ENCODE measurements at places on chromosomes 1 and 21. TPM values are rescaled to one million over a fixed set of nuclear protein-coding genes. Genes with fewer than 3 reads are reported as not detected.
A peak's percentile ranks its signal among the peaks of the same experiment; 100 is the strongest.

- peak overlapping the region; percentile 54 for H3K27ac ChIP-seq
- peaks cover 28% of the 10 kb centered on the region for H3K4me1 ChIP-seq
- H3K27me3 ChIP-seq: no peaks in the 10 kb centered on the region
- H3K4me3 ChIP-seq: no peak overlapping the region
- H3K36me3 ChIP-seq: no peaks in the 10 kb centered on the region
- DNase-seq: peak; percentile 72
Observed at GRCh38 chr1:160911441-160911840, 26.5 kb upstream of the ITLN1 start.

GRCh38 chr1:199720496-199720895 is 307.0 kb upstream of the NR5A2 start:
- H3K4me1 ChIP-seq: peaks cover 6% of the 10 kb centered on the region
- no peak overlapping the region for H3K4me3 ChIP-seq
- no peaks in the 10 kb centered on the region for H3K36me3 ChIP-seq
- DNase-seq: no peak
- H3K27ac ChIP-seq: no peak overlapping the region
- H3K27me3 ChIP-seq: no peaks in the 10 kb centered on the region

GRCh38 chr1:153796786-153797659 is 21.8 kb downstream of the SLC27A3 start:
- no peaks in the 10 kb centered on the region for H3K4me1 ChIP-seq
- DNase-seq: peak; percentile 80
- no peak overlapping the region for H3K27ac ChIP-seq
- H3K36me3 ChIP-seq: no peaks in the 10 kb centered on the region
- H3K27me3 ChIP-seq: no peaks in the 10 kb centered on the region

DNA sequence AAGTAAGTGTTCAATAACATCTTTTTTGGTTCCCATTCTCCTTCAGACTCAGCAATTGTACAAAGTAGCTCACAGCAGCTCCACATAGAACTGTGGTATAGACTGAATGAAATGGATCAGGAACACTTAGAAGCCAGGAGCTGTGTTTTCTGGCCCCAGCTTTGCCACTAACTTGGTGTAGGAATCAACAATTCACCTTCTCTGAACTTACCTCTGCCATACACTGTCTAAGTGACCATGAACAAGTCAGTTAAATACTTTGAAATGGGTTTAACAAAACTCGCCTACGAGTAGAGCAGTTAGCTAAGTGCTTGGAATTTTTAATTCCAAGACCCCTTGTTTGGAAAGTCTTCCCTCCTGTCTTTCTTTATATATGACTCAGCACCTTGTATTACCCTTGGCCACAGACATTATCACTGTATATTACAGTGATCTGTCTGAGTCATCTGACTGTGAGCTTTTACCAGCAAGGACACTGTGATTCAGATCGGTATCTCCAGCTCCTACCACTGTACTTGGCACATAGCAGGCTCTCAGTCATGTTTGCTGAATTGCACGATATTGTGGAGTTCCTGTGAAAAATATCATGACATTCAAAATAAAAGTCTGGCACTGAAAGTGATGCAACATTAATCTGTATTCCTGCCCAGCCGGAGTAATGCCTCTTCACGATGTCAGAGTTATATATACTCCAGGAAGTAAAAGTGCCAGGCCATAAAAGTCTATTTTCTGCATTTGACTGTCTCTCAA is 101.7 kb upstream of the BEND5 start:
- no peak overlapping the region for H3K27ac ChIP-seq
- H3K4me1 ChIP-seq: no peaks in the 10 kb centered on the region
- DNase-seq: no peak
- no peak overlapping the region for H3K4me3 ChIP-seq
- no peaks in the 10 kb centered on the region for H3K27me3 ChIP-seq

DNA sequence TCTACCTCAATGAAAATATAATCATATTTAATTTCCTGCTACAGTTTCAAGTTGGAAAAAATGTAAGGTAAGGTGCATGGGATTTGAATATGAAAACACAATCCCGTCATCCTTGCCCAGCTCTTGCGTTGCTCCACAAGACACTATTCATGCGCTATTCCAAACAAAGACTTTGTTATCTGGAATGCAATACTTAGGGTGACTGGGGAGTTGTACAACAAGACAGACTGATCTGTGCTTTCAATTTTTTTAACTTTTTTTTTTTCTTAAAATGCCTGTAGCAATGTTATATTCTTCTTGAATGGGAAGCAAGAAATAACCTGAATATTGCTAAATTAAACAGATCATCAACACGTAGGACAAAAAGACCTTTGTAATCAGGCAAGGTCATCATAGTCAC is 1077.2 kb downstream of the TTLL7 start:
- no peaks in the 10 kb centered on the region for H3K36me3 ChIP-seq
- no peak overlapping the region for H3K27ac ChIP-seq
- H3K27me3 ChIP-seq: no peaks in the 10 kb centered on the region
- no peak overlapping the region for H3K4me3 ChIP-seq
- no peaks in the 10 kb centered on the region for H3K4me1 ChIP-seq
- no peak for DNase-seq

GRCh38 chr1:80892539-80892938 is 908.2 kb upstream of the ADGRL2 start:
- H3K27me3 ChIP-seq: no peaks in the 10 kb centered on the region
- H3K4me1 ChIP-seq: no peaks in the 10 kb centered on the region
- peak overlapping the region; percentile 71 for H3K27ac ChIP-seq
- H3K4me3 ChIP-seq: no peak overlapping the region
- H3K36me3 ChIP-seq: no peaks in the 10 kb centered on the region
- DNase-seq: no peak

DNA sequence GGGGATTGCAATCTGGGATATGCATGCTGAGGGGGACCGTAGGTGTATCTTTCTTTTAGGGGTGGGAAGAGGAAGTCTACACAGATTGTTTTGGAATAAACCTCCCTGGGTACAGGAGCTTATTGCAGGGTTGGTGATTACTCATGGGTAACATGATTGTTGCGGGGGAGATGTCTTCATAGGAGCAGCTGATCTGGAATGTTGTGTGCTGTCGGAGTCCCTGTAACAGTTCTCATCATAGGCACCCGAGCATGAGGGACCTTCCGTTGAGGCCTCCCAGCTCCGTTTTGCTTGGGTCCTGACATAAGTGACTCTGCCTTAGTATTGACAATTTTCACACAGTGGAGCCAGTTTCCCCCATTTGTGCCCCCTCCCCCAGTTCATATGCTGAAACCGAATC is 4.2 kb upstream of the PRXL2B start:
- H3K27ac ChIP-seq: no peak overlapping the region
- H3K27me3 ChIP-seq: no peaks in the 10 kb centered on the region
- H3K36me3 ChIP-seq: no peaks in the 10 kb centered on the region
- DNase-seq: no peak
- no peak overlapping the region for H3K4me3 ChIP-seq

DNA sequence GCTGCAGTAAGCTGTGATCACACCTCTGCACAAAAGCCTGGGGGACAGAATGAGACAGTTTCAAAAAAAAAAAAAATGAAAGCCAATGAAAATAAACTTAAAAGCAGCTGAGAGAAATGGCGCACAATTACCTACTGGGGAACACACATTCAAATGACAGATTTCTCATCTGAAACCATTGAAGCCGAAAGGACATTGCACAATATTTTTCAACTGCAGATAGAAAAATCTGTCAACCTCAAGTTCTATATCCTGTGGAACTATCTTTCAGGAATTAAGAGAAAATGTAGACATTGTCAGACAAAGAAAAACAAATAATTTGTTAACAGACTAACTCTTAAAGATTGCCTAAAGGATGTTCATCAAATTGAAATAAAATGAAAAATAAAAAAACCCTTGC is 442.8 kb downstream of the MATN1 start:
- no peaks in the 10 kb centered on the region for H3K27me3 ChIP-seq
- H3K27ac ChIP-seq: no peak overlapping the region
- no peak for DNase-seq
- no peak overlapping the region for H3K4me3 ChIP-seq
- no peaks in the 10 kb centered on the region for H3K4me1 ChIP-seq

DNA sequence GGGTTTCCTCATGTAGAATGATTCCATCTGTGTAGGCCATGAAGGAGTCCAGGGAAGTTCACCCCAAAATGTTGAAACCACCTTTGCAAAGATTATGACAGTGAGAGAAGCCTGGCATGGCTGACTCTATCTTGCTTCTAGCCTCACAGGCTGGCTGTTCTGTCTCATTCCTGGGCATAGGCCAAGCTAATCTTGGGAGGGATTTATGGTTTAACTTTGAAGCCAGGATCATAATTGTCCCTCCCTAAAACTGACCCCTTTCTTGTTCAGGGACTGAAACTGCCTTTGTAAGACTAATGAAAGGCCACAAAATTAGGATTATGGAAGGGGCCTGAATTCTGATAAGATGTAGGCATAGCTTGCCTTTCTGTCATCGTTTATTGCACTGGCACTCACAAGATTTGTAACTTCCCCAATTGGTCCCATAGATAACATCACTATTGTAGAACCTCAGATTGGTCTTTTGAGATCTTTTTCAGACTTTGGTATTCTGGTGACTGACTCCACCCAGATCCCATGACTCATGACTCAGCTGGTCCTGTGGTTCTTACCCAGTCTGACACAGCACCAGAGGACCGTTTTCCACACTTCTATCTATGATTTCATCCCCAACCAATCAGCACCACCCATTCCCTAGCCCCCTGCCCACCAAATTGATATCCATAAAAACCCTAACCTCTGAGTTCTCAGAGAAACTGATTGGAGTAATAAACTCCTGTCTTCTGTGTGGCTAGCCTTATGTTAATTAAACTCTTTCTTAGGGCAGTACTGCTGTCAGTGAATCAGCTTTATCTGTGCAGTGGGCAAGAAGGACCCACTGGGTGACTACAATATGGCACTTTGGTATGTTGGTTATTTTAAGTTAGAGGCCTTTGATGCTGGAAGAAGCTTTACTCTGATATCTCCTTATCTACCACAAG is 13.6 kb upstream of the LAMTOR5 start:
- no peaks in the 10 kb centered on the region for H3K4me1 ChIP-seq
- no peak overlapping the region for H3K27ac ChIP-seq
- no peaks in the 10 kb centered on the region for H3K27me3 ChIP-seq
- H3K36me3 ChIP-seq: no peaks in the 10 kb centered on the region
- no peak for DNase-seq
- no peak overlapping the region for H3K4me3 ChIP-seq

- H3K36me3 ChIP-seq: no peaks in the 10 kb centered on the region
- H3K27ac ChIP-seq: no peak overlapping the region
- H3K27me3 ChIP-seq: no peaks in the 10 kb centered on the region
- no peak for DNase-seq
Observed at GRCh38 chr1:162570718-162571117, 9.2 kb downstream of the UAP1 start.

GRCh38 chr1:174785510-174785909 is 214.2 kb upstream of the CACYBP start:
- H3K27me3 ChIP-seq: no peaks in the 10 kb centered on the region
- no peak overlapping the region for H3K4me3 ChIP-seq
- no peak overlapping the region for H3K27ac ChIP-seq
- H3K36me3 ChIP-seq: no peaks in the 10 kb centered on the region

- H3K36me3 ChIP-seq: no peaks in the 10 kb centered on the region
- no peak overlapping the region for H3K4me3 ChIP-seq
- 0 out of 2 replicates have a peak, but pooled peaks cover 1% of the 10 kb centered on the region for H3K27me3 ChIP-seq
- peaks cover 34% of the 10 kb centered on the region for H3K4me1 ChIP-seq
- DNase-seq: no peak
Observed at GRCh38 chr1:208237241-208237640, 6.9 kb downstream of the PLXNA2 start.

DNA sequence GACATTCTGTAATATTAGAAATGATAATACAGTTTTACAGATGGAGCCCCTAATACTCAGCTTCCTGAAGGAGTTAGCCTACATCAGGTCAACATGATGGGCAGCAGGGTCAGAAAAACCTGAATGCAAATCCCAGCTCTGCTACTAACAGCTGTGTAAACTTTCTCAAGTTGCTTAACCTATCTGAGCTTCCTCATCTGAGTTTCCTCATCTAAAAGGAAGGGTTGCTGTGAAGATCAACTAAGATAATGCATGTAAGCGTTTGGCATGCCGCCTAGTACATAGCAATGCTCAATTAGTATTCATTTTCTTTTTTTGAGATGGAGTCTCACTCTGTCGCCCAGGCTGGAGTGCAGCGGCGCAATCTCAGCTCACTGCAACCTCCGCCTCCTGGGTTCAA is 18.4 kb upstream of the DESI2 start:
- no peaks in the 10 kb centered on the region for H3K27me3 ChIP-seq
- H3K4me1 ChIP-seq: no peaks in the 10 kb centered on the region
- DNase-seq: no peak
- H3K27ac ChIP-seq: no peak overlapping the region

GRCh38 chr1:69567652-69568420 is at the start of gene LRRC7:
Gene LRRC7, plus strand, starts transcription at chr1:69567922. Its CDS starts 718 bp downstream, at chr1:69568640.
- peak within 1 kb of the TSS; percentile 89 for H3K27ac ChIP-seq
- peak within 1 kb of the TSS; percentile 48 for H3K4me3 ChIP-seq
- no peaks in the 10 kb centered on the region for H3K27me3 ChIP-seq
- H3K36me3 ChIP-seq: no peaks in the 10 kb centered on the region
- 0 out of 2 replicates have a peak, but pooled peaks cover 3% of the 10 kb centered on the region for H3K4me1 ChIP-seq

GRCh38 chr21:42574234-42575027 is 60.8 kb downstream of the SLC37A1 start:
- DNase-seq: peak; percentile 60
- no peak overlapping the region for H3K4me3 ChIP-seq
- H3K36me3 ChIP-seq: no peaks in the 10 kb centered on the region
- H3K4me1 ChIP-seq: no peaks in the 10 kb centered on the region
- H3K27me3 ChIP-seq: no peaks in the 10 kb centered on the region

DNA sequence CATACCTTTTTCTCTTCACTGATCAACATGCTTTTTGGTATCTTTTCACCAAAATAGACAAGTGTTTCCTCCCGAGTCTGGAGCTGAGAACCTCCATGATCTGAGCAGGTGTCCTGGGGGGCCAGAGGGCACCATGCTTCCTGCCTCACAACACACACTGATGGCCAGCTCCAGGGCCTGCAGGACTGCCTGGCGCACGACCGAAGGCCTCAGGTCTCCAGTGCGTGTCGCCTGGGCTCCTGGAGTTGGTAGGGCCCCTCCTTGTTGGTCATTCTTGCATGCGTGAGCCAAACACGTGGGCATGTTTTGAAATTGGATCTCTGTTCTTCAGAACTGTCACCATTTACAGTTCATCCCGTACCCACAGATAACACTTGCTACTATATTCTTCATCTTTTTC is 64.4 kb downstream of the SLC37A1 start:
- no peak overlapping the region for H3K27ac ChIP-seq
- no peaks in the 10 kb centered on the region for H3K36me3 ChIP-seq
- no peak overlapping the region for H3K4me3 ChIP-seq
- H3K4me1 ChIP-seq: no peaks in the 10 kb centered on the region
- peak; percentile 14 for DNase-seq
- H3K27me3 ChIP-seq: no peaks in the 10 kb centered on the region

GRCh38 chr1:176994931-176995596 is 169.4 kb downstream of the ASTN1 start:
- H3K4me1 ChIP-seq: no peaks in the 10 kb centered on the region
- H3K27ac ChIP-seq: no peak overlapping the region
- DNase-seq: no peak
- H3K36me3 ChIP-seq: no peaks in the 10 kb centered on the region
- no peak overlapping the region for H3K4me3 ChIP-seq

- DNase-seq: peak; percentile 5
- no peak overlapping the region for H3K4me3 ChIP-seq
- H3K36me3 ChIP-seq: no peaks in the 10 kb centered on the region
- H3K4me1 ChIP-seq: no peaks in the 10 kb centered on the region
- H3K27ac ChIP-seq: no peak overlapping the region
- H3K27me3 ChIP-seq: no peaks in the 10 kb centered on the region
Observed at GRCh38 chr1:96236156-96236739, 485.3 kb upstream of the PTBP2 start.

Gene TNFRSF4
- total RNA-seq: not detected

Gene NMNAT2
- total RNA-seq: 16.4 TPM

Gene AGMAT
- 48.3 TPM for total RNA-seq

Gene NTNG1
- not detected for total RNA-seq

Gene PTBP2
- 11.0 TPM for total RNA-seq

Gene GREM2
- 0.51 TPM for total RNA-seq
